ENCODE measurements at places on chromosomes 7 and 10.

GRCh38 chr7:80189638-80190037, 55.0 kb downstream of the GNAI1 start:
- no peak for DNase-seq

GRCh38 chr10:90089719-90090118, 388.3 kb downstream of the KIF20B start:
- no peak for DNase-seq

- DNase-seq, result no peak
Observed at GRCh38 chr10:125419831-125420230, 259.5 kb upstream of the CTBP2 start.

GRCh38 chr7:33836797-33837355, 68.5 kb upstream of the BMPER start:
- no peak for DNase-seq

GRCh38 chr7:29291723-29292618, 97.4 kb downstream of the CHN2 start:
- DNase-seq, result no peak

- DNase-seq, result no peak
Observed at GRCh38 chr7:16417906-16418305, 3.4 kb downstream of the CRPPA start.

GRCh38 chr7:117871778-117872538, 1.3 kb downstream of the CTTNBP2 start:
- no peak for DNase-seq

GRCh38 chr7:8295638-8296361, 33.8 kb upstream of the ICA1 start:
- peak; percentile 40 for DNase-seq

GRCh38 chr7:112238852-112239610, 32.5 kb downstream of the ZNF277 start:
- no peak for DNase-seq

- no peak for DNase-seq
Observed at GRCh38 chr7:106405697-106406141, 120.9 kb upstream of the NAMPT start.

DNA sequence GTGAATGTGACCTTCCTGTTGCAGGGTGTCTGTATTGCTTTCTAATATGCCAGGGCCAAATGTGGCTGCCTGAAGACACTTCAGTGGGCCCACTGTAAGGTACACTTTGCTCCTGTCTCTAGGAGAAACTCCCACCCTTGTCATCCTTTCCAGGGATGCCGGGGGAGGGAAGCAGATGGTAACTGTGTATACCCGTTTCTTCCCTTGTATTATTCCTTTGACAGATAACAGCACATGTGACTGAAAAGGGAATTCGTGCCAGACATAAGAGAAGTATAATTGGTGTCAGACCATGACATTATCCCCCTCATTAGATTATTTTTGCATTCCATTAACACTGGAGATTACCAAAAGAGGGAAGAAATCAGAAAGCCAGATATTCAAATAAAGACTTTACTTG, 317.7 kb downstream of the CAMK1D start:
- no peak for DNase-seq

Data from fibroblast of skin of left biceps (primary cell).